AG09309 (cell line): ENCODE measurements at places on chromosomes 1 and 21.

DNA sequence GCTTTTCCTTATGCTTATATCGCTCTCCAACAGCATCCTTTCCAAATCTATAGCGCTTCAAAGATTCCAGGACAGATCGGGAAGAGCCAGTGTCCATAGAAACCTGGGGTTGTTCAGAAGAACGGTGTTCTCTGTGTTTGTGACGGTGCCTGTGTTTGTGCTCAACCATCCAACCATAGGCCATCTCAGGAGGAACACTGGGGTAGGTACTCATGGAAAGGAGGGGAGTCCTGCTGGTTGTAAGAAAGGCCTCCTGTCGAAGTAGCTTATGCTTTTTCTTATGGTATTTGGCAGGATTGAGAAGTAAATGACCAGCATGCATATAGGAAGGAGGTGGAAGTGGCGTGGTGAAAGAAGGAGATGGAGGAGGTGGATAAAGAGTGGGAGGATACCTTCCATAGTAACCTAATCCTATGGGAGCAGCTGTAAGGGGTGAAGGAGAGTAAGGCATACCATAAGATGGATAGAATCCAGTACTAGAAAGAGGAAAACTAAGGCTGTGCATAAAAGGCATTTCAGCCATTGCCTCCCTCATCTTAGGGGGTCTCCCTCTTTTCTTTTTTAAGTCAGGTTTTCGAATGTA is 84.2 kb downstream of the ASH1L start:
- DNase-seq = no peak

GRCh38 chr1:67609577-67610341 is 75.2 kb upstream of the GADD45A start:
- DNase-seq = no peak

DNA sequence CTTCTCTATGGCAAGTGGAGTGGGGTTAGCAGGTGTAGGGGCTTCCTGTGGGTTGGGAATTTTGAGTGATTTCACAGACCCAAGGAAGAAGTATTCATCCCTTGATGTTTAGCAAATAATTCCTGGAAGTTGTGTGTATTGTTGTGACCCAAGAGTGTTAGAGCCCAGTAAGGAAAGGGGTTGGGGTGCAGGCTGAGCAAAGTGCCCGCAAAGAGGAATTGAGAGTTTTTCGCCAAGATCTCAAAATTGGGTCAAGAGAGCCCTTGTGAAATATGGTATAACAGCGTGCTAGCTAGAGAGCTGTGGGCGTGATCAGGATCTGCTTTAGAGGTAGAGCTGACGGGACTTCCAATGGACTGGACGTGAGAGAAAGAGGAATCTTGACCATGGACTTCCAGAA is 73.0 kb upstream of the LAPTM5 start:
- DNase-seq = no peak

DNA sequence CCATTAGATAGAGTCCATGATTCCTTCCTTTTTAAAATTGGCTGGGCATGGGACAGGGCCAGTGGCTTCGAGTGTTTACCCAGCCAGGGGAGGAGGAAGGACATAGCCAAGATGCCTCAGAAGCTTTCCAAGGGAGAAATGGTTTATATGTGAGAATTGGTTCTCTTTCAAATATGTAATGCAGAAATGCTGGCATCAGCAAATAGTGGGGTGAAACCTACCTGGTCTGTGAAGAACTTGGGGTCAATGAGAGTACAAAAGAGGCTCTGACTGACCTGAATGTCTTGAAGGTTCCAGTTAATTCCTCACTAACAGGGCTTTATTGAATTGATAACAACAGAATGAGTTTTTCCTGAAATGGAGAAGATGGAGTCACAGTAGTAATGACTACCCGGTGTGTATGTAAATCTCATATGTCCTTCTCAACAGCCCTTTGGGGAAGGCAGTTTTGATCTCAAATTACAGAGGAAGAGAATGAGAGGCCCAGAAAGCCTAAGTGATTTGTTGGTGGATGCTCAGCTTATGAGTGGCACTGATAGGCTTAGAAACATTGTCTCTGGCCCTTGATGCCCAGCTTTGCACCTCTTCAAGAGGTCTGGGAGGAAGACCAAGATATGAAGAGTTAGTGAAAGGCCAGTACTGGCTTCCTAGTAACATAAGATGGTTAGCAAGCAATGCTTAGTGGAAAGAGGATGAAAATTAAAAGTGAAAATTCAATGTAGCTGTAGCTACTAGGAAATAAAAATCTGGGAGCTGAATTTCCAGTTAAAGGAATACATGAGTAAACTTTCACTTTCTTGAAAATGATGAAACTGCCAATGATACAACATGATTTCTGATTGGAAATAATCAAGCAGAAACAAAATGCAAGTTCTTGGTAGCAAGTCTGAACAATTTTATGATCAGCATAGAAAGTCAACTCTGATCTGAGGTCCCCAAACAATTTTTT is 2.7 kb downstream of the ATF3 start:
- no peak for DNase-seq
